NT2/D1 (cell line): ENCODE measurements at places on chromosomes 5 and 9.

DNA sequence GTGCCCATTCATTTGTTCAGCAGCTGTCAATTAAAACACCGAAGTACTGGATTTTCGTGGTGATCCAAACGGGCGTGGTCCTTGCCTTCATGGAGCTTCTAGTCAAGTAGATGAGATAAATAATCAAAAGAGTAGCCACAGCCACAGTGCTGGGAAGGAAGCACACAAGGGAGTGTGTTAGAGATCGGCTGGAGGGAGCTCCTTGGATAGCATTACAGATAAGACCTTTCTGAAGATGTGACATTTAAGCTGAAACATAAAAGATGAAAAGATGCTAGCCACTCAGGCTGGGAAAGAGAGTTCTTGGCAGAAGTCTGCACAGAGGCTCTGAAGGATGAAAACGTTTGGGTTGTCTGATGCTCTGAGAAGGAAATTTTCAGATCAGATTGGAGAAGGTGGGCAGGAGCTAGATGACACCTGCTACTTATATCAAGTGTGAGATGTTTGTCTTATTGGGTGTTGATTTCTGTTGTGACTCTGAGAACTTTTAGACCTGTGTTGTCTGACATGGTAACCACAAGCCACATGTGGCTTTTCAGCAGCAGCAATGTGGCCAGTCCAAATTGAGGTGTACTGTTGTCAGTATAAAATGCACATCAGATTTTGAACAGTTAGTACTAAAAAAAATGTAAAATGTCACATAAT, 123.9 kb downstream of the TLE4 start:
- no peak for DNase-seq

DNA sequence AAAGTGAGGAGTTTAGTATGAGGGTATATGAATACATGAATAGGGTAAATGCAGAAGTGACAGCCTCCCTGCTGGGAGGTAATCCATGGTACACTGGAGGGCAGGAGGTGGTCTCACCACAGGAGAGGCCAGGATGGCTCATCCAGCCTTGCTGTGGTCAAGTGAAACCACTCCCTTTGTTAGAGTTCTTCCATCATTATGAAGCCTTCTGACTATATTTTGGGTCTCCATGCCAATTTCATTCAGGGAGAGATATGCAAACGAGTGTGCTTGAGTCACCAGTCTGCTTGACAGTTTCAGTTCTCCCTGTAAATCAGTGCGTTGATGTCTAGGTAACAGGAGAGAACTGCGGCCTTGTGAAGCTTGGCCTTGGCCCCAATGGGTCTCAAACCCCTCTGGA, 16.4 kb downstream of the PPP3R2 start:
- DNase-seq = no peak

GRCh38 chr9:129178568-129179382, 714 bp upstream of the IER5L start:
- peak; percentile 92 for DNase-seq

DNA sequence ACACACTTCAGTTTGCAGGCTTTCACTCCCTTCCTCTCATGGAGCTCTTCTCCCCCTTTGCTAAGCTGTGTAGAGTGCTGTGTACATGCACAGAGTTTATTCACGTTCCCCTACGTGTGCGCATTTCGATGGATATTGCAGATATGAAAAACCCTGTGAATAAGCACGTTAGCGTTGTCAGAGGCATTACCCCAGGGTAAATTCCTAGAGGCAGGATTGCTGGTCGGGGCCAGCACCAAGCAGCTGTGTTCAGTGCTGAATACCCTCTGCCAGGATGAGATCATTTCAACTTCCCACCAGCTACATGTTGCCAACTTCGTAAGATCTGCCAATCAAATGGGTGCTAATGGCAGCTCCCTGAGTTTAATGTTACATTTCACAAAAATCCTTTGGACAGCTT, 172.3 kb upstream of the PPP1R26 start:
- DNase-seq = no peak

DNA sequence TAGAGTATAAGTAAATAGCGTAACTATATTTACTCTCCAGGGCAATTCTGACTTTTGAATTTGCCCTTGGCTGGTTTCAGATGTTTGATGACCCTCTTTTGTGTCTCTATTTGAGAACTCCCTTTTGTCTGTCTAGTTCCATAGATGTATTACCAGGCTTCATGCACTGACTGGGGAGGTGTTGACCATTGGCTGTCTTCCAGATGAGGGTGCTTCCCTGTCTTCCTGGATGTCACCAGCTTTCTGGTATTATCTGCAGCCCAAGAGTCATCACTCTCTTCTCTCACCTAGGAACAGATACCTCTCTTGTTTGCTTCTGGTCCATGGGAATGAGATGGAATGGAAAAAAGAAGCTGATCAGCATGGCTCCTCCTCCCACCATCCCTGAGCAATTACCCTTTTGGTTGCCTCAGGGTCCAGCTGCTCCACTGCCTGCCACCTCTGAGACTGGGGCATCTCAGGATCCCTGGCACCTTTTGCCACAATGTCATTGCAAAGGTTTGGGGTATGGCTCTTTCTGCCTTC, 58.7 kb upstream of the TMED7 start:
- DNase-seq = no peak

DNA sequence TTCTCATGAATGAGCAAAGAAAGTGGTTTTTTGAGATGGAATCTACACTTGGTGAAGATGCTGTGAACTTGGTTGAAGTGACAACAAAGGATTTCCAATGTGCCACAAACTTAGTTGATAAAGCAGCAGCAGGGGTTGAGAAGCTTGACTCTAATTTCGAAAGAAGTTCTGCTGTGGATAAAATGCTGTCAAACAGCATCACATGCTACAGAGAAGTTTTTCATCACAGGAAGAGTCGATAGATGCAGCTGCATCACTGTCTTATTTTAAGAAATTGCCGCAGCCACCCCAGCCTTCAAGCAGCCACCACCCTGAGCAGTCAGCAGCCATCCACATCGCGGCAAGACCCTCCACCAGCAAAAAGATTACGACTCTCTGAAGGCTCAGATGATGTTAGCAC, 78.6 kb downstream of the TRIO start:
- DNase-seq = no peak

DNA sequence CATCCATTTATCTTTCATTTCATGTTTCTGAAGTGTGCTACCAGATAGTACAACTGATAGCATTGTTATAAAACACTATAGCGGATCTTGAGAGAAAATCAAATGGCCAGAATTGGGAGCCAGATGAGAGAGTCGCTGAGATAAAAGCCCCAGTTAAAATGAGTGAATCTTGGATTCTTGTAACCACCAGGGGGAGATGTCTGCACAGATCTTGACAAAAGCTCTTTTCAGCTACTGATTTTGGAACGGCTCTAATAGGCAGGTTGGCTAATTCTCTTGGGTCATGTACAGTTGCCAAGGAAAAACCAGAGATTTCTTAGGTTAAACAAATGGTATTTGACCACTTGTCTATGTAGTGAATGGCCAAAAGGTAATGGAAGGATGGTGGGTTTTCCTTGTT, 21.7 kb downstream of the F2RL2 start:
- DNase-seq = peak; percentile 28

DNA sequence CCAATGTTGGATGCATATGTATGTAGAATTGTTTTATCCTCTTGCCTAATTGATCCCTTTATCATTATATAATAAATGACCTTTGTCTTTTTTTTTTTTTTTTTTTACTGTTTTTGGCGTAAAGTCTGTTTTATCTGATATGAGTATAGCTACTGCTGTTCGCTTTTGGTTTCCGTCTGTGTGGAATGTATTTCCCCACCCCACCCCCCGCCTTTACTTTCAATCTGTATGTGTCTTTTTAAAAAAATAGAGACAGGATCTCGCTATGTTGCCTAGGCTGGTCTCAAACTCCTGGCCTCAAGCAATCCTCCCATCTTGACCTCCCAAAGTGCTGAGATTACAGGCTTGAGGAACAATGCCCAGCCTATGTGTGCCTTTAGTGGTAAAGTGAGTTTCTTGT, 11.3 kb downstream of the AHRR start:
- DNase-seq = no peak

GRCh38 chr5:135063511-135064234, 29.6 kb upstream of the PITX1 start:
- DNase-seq = no peak

DNA sequence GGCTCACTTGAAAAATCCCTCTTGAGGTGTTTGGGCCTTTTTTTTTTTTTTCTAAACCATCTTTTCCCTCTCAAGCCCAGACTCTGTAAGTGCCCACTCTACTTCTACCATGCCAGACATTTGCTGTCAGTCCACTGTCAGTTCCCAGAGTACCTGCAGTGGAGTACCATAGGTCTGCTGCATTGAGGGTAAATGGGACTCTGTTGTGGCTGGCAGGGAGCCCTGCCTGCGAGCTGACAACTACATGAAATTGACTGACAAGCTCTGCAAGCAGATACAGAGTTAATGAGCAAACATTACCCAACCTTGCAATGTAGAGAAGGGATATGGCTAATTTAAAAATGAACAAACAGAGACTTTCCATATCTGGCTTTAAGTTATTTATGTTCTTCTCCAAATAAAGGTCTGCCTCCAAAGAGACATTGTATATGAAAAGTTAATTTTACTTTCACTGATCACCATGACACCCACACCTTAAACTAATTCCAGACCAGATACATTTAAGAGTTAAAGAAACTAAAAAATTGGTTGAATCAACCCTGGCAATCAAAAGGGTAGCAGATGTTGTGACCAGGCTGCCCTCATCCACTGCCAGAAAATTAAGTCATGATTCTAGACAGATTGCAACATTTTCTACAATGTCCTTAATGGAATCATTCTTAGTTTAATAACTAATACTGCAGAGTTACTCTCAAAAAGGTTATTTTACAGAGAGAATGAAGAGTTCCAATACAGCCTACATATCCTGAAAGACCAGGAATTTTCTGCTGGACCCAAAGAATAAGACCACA, 100.4 kb upstream of the PAM start:
- DNase-seq = no peak

DNA sequence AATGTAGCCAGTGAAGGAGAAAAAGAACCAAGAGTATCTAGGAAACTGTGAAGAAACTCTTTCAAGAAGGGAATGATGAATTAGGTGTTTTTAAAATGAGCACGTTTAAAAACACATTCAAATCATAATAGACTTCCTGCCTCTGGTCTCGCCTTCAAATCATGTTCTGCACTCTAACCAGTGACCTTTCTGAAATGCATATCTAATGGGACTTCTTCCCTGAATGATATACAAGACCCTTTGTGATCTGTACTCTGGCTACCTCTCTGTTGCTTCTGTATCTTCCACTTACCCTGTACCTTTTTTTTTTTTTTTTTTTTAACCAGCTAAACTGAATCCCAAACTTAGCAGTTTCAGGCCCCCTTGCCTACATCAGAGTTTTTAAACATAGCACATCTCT, 19.5 kb downstream of the SRFBP1 start:
- no peak for DNase-seq

- no peak for DNase-seq
Observed at GRCh38 chr9:104658496-104659195, 35.7 kb upstream of the OR13D1 start.

DNA sequence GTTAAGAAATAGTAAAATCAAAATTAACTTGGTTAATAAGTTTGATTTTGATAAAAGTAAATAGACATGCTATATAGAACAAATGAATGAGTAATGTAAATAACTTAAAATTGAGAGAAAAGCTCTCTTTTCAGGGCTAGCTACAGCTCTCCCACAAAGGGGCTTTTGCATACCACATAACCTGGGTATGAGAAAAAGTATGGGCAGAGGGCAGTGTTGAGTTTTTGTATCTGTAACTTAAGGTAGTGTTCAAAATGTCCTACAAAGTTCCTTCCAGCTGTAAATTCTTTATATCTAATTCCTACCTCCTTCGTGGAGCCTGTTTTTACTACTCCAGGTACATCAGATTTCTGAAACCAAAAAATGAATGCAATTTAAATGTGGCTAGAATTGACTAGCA, 18.9 kb upstream of the TTC33 start:
- DNase-seq = no peak

DNA sequence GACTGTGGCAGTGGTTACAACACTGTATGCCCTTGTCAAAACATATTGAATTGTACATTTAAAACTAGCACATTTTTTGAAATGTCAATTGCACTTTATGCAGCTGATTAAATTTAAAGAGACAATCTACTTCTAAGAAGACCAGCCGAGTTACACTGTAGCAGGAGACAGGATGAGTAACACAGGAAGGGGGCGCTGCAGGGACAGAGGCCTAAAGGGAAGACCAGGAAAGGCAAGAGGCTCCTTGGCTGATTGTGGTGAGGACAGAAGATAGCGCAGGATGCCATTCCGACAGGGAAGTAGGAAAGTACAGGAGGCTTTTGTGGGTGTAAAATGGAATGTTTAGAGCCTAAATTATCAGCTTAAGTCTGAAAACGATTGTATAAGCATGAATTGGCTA, 28.2 kb upstream of the PPP2R2B start:
- peak; percentile 20 for DNase-seq

GRCh38 chr9:16625161-16625631, 245.3 kb downstream of the BNC2 start:
- no peak for DNase-seq

DNA sequence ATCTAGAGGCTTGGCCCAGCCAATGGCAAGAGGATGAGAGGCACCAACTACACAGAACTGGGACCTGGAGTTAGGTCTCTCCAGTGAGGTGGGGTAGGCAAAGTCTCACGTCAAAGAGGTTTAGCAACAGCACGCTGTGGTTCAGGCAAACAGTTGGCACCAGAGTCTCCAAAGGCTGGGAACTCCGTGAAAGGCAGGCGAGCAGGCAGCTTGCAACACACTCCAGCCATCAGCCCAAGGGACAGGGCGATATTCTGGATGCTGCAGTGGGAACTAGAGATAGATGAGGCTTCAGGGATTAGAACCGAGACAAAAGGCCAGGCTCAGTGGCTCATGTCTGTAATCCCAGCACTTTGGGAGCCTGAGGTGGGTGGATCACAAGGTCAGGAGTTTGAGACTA, 129.1 kb downstream of the PDZD2 start:
- DNase-seq = no peak

GRCh38 chr9:127104581-127105311, 17.7 kb downstream of the ANGPTL2 start:
- DNase-seq = no peak

GRCh38 chr9:105066275-105066865, 138.4 kb upstream of the ABCA1 start:
- DNase-seq = no peak

GRCh38 chr5:88145611-88146467, 122.8 kb downstream of the TMEM161B start:
- DNase-seq = no peak
